ENCODE measurements at places on chromosomes 7 and 10.

DNA sequence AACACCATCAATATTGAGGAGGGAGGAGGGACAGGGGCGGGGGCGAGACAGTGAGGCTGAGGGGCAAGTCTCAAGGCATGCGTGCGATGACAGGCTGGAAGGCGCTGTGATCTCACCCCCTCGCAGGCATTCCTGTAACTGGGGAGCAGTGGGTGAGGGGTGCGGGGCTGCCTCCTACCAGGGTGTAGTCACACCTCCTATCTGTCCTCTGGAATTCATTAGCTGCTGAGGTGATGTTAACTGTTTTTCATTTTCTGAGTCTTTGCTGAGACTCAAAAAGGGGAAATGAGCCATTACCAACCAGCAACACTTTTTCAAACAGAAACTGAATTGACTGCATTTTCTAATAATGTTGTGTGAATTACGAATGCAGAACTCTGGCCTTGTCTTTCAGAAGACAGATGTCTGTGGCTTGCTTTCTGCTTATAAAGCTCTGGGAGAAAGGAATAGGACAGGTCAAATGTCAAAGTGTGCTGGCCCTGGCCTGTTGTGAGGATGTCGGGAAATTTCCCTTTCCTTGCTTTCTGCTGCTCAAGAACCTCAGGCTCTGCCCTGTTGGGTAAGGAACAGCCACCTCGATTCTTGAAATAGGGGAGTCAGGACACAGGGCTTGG, 23.7 kb upstream of the CDH23 start:
- no peak for DNase-seq

- DNase-seq, result no peak
These were observed 46.9 kb upstream of the SFMBT2 start for GRCh38 chr10:7457478-7458316.

- DNase-seq, result no peak
These were observed 103.0 kb upstream of the ZNF32 start for GRCh38 chr10:43751646-43752045.

DNA sequence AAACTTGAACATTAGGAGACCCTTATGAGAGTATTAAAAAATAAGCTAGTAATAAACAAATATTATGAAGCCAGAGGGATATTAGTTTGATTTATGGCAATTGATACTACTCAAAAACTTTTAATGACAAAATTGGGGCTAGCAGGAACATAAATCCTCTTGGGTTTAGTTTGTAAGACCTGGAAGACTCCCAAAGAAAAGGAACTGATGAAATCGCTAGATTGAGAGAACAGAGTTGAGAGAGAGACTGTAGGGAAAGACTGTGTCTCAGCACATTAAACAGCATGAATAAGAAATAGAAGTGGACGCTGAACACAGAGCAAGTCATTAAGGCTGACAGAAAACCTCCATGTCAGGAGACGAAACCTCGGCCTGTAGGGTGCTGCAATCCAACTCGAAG, 56.4 kb downstream of the ICA1 start:
- no peak for DNase-seq
